ENCODE measurements at places on chromosomes 3 and 15. TPM values are rescaled to one million over a fixed set of nuclear protein-coding genes. Genes with fewer than 3 reads are reported as not detected.

DNA sequence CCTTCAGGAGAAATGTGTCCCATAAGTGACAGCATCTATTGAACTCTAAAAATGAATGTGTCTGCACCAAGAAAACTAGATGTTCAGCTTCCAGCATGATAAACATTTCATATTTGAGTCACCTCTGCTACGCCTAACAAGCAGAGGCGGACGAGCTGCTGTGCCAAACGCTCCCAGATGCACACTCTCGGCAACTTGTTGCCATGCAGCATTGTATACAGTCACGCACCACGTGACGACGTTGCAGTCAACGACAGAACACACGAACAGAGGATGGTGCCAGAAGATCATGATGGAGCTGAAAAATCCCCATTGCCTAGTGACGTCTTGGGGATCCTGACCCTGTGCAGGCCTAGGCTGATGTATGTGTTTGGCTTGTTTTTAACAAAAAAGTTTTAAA lies 137.5 kb downstream of the XXYLT1 start:
- H3K4me3 ChIP-seq: no peak overlapping the region
- H3K27me3 ChIP-seq: no peaks in the 10 kb centered on the region
- no peaks in the 10 kb centered on the region for H3K36me3 ChIP-seq
- peaks cover 24% of the 10 kb centered on the region for H3K4me1 ChIP-seq
- no peak for DNase-seq

- H3K36me3 ChIP-seq: no peaks in the 10 kb centered on the region
- H3K4me1 ChIP-seq: peaks cover 16% of the 10 kb centered on the region
- no peak for DNase-seq
- H3K27me3 ChIP-seq: no peaks in the 10 kb centered on the region
Measured at GRCh38 chr3:183244981-183245476, 8.0 kb upstream of the B3GNT5 start.

- no peaks in the 10 kb centered on the region for H3K36me3 ChIP-seq
- H3K27me3 ChIP-seq: no peaks in the 10 kb centered on the region
- no peak overlapping the region for H3K4me3 ChIP-seq
- H3K4me1 ChIP-seq: peaks cover 4% of the 10 kb centered on the region
- peak overlapping the region; percentile 40 for H3K27ac ChIP-seq
- peak; percentile 50 for DNase-seq
Measured at GRCh38 chr15:94287794-94288246, 56.5 kb downstream of the MCTP2 start.

DNA sequence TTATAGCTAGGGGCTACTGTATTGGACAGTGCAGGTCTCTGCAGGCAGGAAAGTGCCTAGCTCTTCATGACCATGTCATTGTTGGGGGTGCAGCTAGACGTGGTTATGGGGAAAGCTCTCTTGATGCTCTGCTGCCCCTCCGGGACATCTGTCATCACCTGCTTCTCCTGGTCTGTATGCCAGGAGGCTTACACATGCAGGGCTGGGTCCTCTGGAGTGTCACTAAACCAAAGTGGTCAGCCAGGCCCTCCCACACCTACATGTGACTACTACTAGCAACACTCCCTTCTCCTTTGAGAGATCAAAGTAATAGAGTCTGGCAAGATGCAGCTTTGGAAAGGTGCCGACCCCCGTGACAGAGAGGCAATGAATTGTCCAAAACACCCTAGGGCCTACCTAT lies 98.5 kb downstream of the SST start:
- H3K27ac ChIP-seq: no peak overlapping the region
- no peaks in the 10 kb centered on the region for H3K27me3 ChIP-seq
- no peak for DNase-seq
- H3K4me3 ChIP-seq: no peak overlapping the region

DNA sequence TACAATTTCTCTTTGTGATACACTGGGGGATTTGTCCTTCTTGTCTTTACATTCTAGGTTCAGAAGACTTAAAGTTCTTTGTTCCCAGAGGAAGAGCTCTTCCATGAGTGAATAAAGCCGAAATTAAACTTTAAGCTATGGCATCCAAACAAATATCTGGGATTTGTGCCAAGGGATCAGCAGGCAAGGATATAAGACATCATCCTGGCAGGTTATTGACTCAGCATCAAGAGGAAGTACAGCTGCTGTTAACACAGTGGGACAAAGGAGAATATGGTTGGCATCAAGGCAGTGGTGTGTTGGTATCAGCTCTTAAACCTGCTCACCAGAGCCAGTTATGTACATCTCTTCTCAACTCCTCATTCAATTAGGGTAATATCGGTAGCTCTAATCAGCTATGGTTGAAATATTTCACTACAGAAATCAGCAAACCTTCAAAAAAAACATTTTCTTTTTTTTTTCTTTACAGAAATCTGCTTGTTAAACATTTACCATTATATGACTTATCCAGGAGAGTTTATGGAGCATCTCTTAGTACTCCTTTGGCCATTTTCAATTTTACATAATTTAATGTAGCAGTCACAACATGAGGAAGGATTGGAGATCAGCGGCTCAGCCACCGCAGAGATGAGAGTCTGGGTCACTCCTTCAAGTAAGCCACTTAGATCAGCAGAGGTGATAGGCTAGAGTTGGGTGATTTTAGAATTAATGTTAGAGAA lies 1198.6 kb upstream of the EPHA6 start:
- no peaks in the 10 kb centered on the region for H3K27me3 ChIP-seq
- no peaks in the 10 kb centered on the region for H3K4me1 ChIP-seq
- H3K27ac ChIP-seq: no peak overlapping the region
- no peaks in the 10 kb centered on the region for H3K36me3 ChIP-seq
- H3K4me3 ChIP-seq: no peak overlapping the region

DNA sequence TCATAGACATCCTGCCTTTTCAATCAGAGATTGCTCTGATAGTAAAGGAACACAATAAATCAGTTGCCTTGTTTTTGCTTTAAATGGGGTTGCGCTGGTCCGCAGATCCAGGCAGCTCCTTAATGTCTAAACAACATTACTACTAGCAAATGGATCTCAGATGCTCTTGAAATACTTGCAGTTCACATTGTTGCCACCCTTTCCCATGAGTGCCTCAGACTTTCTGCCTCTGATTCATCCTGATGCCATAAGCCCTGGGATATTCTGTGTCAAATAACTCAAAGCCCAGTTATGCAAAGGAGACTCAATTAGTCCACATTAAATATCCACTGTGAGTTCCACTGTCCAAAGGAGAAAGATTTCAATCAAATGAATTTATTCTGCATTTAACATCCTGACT lies 196.7 kb downstream of the PLCH1 start:
- H3K27ac ChIP-seq: no peak overlapping the region
- H3K4me1 ChIP-seq: no peaks in the 10 kb centered on the region
- H3K36me3 ChIP-seq: peaks cover 9% of the 10 kb centered on the region
- H3K27me3 ChIP-seq: no peaks in the 10 kb centered on the region

GRCh38 chr15:101248274-101248673 lies 3.6 kb downstream of the CHSY1 start:
- H3K27ac ChIP-seq: no peak overlapping the region
- H3K27me3 ChIP-seq: no peaks in the 10 kb centered on the region
- no peaks in the 10 kb centered on the region for H3K36me3 ChIP-seq

DNA sequence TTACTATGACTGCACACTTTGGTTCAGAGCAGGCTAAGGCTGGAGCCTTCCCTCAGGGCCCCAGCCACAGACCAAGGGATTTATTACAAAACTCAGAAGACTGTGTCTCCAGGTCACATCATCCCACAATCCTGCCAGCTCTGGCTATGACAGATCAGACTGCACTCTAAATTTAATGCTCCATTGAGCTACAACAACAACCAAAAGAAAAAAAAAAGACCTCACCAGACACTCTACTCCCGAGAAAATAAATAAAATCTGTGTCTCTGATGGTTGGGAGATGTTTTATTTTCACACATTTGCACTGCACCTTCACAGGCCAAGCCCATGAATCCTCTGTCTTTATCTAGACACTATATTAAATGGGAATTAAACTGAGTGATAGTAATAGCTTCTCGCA lies 50.8 kb upstream of the CTNNB1 start:
- no peak overlapping the region for H3K4me3 ChIP-seq
- no peaks in the 10 kb centered on the region for H3K27me3 ChIP-seq
- H3K36me3 ChIP-seq: no peaks in the 10 kb centered on the region
- no peak for DNase-seq
- H3K27ac ChIP-seq: no peak overlapping the region

GRCh38 chr3:20787005-20787404 lies 601.0 kb upstream of the SGO1 start:
- H3K4me3 ChIP-seq: no peak overlapping the region
- H3K27me3 ChIP-seq: no peaks in the 10 kb centered on the region
- DNase-seq: no peak
- H3K27ac ChIP-seq: no peak overlapping the region
- H3K36me3 ChIP-seq: no peaks in the 10 kb centered on the region

- H3K27me3 ChIP-seq: no peaks in the 10 kb centered on the region
- no peak overlapping the region for H3K4me3 ChIP-seq
- no peaks in the 10 kb centered on the region for H3K36me3 ChIP-seq
- DNase-seq: no peak
- peaks cover 21% of the 10 kb centered on the region for H3K4me1 ChIP-seq
Measured at GRCh38 chr15:70114221-70114620, 16.5 kb upstream of the TLE3 start.

GRCh38 chr3:135918600-135918999 lies 46.9 kb upstream of the PPP2R3A start:
- H3K36me3 ChIP-seq: no peaks in the 10 kb centered on the region
- H3K27me3 ChIP-seq: no peaks in the 10 kb centered on the region
- DNase-seq: no peak
- H3K27ac ChIP-seq: no peak overlapping the region

GRCh38 chr3:164537485-164537884 lies 540.8 kb downstream of the SI start:
- no peaks in the 10 kb centered on the region for H3K36me3 ChIP-seq
- no peaks in the 10 kb centered on the region for H3K27me3 ChIP-seq
- no peak overlapping the region for H3K4me3 ChIP-seq

DNA sequence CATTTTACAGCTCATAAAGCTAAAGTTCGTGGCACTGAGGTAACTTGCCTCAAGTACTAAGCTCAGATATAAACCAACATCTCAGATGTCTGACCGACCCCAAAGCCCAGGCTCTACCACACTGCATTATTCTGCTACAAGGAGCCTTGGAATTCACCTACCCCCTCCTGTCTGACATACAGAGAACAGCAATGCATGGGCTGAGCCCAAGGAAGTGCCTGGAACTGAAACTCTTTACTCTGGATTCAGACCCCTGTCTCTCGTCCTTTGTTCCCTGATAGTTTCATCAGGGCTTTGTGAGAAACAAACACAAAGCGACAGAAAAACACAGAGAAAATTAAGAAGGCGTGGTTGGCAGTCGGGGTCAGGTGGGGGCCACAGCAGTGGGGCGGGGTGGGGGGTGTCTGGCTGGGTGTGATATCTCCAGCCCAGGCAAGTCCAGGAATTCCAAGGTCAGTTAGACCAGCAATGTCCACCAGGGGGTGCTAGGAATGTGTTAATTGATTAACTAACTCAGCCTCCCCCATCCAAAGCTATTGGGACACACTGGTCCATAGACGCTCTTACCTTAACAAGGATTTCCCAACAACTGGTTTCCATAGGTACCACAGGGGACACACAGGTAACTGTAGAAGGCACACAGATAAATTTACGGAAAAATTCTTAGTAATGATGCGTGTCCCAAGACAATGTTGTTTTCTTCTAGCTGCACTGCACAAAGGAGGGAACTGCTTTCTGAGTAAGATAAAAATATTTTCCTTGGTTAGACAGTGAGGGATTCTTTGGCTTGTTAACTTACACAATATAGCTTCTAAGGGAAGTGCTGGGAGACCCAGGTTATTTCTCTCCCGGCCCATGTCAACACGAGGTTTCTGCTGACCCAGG lies 18.8 kb upstream of the SSUH2 start:
- H3K4me1 ChIP-seq: peaks cover 28% of the 10 kb centered on the region
- H3K4me3 ChIP-seq: no peak overlapping the region
- no peak overlapping the region for H3K27ac ChIP-seq
- no peaks in the 10 kb centered on the region for H3K36me3 ChIP-seq

- H3K36me3 ChIP-seq: peaks cover 9% of the 10 kb centered on the region
- H3K4me3 ChIP-seq: no peak overlapping the region
- no peak overlapping the region for H3K27ac ChIP-seq
- no peaks in the 10 kb centered on the region for H3K27me3 ChIP-seq
- DNase-seq: no peak
Measured at GRCh38 chr15:37077623-37078351, 22.6 kb downstream of the MEIS2 start.

DNA sequence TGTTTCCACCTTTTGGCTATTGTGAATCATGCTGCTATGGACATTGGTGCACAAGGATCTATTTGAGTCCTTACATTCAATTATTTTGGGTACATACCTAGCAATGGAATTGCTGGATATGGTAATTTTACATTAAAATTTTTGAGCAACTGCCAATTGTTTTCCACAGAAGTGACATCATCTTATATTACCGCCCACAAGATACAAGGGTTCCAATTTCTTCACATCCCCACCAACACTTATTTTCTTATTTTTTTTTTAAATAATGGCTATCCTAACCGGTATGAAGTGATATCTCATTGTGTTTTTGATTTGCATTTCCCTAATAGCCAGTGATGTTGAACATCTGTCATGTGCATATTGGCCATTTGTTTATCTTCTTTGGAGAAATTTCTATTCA lies 22.5 kb upstream of the NPTN start:
- no peaks in the 10 kb centered on the region for H3K36me3 ChIP-seq
- DNase-seq: no peak
- no peaks in the 10 kb centered on the region for H3K27me3 ChIP-seq
- H3K27ac ChIP-seq: no peak overlapping the region

DNA sequence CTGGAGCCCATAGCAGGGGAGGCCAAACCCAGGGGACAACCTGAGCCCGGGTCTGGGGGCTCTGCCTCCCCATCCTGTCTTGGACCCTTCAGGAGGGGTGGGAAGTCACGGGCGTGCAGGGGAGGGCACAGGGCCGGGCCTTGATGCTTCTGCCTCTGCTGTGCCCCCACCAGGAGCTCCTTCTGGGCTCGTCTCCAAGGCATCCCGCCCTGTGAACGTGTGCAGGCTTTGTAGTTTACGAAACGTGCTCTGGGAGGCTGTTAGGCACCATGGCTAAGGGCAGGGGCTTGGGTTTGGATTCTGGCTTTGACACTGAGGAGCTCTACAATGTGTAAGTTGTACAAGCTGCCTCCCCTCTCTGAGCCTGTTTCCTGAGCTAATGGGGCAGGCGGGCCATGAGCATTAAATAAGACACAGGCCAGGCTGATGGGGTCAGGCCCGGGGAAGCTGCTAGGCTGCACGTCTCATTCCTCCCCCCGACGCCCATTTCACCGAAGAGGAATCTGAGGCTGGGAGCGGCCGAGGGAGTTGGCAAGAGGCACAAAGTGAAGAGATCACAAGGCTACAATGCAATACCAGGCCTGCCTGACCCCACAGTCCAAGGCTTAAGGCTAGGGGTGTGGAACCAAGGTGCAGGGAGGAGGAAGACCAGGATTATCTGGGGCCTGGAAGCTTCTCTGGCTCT lies 19.6 kb downstream of the PLXND1 start:
- no peak overlapping the region for H3K27ac ChIP-seq
- peaks cover 45% of the 10 kb centered on the region for H3K4me1 ChIP-seq
- H3K36me3 ChIP-seq: peaks cover 66% of the 10 kb centered on the region
- H3K4me3 ChIP-seq: no peak overlapping the region
- DNase-seq: no peak

GRCh38 chr3:113663324-113663750 lies 33.1 kb downstream of the USF3 start:
- H3K4me1 ChIP-seq: no peaks in the 10 kb centered on the region
- H3K27ac ChIP-seq: peak overlapping the region; percentile 53
- H3K36me3 ChIP-seq: peaks cover 51% of the 10 kb centered on the region
- DNase-seq: no peak

The BNC1 gene
- 4.6 TPM for polyA plus RNA-seq

The DNASE1L3 gene
- polyA plus RNA-seq: 1.8 TPM

The TRIM42 gene
- not detected for polyA plus RNA-seq

The PRSS50 gene
- not detected for polyA plus RNA-seq

The COL6A6 gene
- not detected for polyA plus RNA-seq

Data from stomach (tissue), 19 donors.